Renal pelvis (tissue), 12 donors: ENCODE measurements at places on chromosomes 6 and 20. TPM values are rescaled to one million over a fixed set of nuclear protein-coding genes. Genes with fewer than 3 reads are reported as not detected.

The TRIM15 gene
- 0.53 TPM for polyA plus RNA-seq

The KCNK16 gene
- polyA plus RNA-seq, result not detected

The NKAIN2 gene
- polyA plus RNA-seq, result 18.0 TPM

The DEF6 gene
- polyA plus RNA-seq, result 5.7 TPM

The GGTLC1 gene
- not detected for polyA plus RNA-seq

DNA sequence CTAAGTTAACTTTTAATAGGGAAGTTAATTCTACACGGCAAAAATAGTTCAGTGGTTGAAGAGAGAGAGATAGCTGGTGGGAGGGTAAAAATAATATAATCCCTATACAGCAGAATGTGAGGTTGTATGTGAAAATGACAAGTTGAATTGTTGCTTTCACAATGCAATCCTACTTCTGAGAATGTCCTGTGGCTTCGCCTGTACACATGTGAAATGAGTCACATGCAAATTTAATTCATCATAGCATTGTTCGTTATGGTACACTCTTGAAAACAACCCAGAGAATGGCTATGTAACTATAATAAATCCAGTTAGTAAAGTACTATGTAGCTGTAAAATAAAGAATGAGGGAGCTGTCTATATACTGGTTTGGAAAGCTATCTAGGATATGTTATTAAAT, 46.0 kb upstream of the HINT3 start:
- DNase-seq, result no peak

DNA sequence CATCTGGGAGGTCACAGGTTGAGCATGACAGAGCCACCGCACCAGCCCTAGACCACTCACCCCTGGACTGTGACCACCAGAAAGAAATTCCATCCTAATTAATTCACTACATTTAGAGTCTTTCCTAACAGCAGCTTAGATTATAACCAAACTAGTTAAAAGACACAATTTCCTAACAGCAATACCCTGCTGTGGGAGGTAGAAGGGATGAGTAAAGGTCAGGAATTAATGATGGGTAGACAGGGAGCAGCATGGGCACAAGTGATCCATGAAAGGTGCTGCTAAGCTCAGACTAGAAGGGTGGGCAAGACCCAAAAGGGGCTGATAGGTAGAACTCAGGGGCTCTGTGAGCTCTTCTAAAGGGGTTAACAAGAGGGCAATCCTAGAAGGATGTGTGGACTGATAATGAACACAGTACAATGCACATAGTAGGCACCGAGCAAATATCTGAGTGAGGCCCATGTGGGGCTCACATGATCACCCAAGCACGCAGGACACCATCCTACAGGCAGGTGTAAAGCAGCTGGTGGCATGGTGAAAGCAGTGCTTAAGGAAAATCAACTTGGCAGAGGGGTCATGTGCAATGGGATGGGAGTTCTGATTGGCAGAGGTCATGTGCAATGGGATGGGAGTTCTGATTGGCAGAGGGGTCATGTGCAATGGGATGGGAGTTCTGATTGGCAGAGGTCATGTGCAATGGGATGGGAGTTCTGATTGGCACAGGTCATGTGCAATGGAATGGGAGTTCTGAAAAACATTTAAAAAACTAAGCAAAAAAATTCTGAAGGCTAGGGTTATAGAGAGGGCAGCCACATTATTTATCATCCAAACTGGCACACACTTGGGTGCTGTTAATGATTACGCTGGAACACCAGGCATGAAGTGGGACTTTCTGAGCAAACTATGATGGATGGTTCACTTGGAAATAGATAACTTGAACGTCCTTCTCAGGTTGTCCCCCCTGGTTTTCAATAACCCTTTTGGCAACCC, 188.2 kb upstream of the FOXQ1 start:
- no peak for DNase-seq

DNA sequence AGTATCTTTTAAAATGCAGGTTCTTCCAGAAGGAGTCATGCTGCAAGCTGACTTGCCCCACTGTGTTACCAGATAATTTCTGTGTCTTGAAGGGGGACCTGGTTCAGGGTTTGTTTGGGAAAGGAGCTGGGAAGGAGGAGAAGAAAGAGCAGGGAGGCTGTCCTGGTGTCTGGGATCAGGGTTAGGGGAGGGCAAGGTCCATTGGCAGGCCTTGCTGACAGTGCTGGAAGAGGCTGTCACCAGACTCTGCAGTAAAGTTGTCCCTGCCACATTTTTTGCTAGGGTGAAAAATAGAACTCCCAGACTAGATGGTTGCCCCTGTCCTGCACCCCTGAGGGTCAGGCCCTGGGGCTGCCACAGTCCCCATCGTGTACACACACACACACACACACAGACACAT, 14.9 kb downstream of the GLP1R start:
- no peak for DNase-seq

- no peak for DNase-seq
These were observed 116.5 kb upstream of the EEF1E1 start for GRCh38 chr6:8218861-8219260.

GRCh38 chr6:169112483-169113320, 140.9 kb downstream of the THBS2 start:
- DNase-seq, result no peak

DNA sequence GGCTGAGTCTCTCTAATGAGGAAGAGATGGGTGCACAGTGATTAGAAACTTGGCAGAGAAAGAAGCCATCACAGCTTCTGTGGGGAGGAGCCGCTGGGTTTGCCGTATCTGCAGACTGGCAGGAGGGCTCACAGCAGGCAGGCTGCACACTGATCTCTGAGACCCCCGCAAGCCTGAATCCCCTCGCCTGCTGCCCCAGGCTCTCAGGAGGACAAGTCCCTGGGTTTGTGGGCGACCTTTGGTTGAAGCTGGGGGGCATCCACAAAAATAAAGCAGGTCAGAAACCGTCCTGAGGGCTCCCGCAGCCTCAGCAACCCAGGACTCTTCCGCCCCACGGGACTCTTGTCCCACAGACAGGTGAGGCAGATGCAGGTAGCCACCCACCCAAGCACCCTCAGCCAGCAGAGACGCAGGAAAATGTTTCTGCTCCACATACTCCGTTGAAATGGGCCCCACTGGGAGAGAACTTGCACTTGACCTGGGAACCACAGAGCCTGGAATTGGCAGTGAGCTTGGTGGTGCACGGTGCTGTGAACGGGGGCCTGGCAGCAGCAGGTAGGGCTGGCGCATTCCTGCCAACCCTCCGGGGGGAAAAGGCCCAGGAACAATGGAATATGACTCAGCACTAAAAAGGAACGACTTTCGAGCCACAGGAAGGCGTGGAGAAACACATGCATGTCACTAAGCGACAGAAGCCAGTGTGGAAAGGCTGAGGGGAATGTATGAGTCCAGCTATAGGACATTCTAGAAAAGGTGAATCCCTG, 89.9 kb downstream of the YTHDF1 start:
- DNase-seq, result no peak

DNA sequence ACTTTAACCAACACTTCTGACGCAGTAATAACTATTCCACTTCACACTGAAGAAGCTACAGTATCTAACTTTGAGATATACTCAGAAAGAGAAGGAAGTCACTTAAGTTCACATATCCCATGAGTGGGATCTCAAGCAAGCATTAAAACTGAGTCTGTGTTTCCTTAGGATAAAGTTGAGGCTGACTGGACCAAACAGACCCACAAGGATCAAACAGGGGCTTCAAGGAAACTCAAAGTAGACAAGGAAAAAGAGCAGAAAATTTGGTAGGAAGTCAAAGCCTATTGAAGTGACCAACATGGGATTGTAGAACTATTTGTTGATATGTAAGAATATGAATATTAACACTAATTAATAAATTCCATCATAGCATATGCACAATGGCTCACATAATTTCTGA, 294.9 kb downstream of the ADGB start:
- no peak for DNase-seq

- DNase-seq, result no peak
These were observed 453.0 kb upstream of the SULF2 start for GRCh38 chr20:48238326-48238725.

GRCh38 chr6:7414811-7415210, 25.2 kb downstream of the RIOK1 start:
- DNase-seq, result no peak
